Renal cortical epithelial cell (primary cell): ENCODE measurements at places on chromosomes 1 and 21. TPM values are rescaled to one million over a fixed set of nuclear protein-coding genes. Genes with fewer than 3 reads are reported as not detected.

Gene RGS13
- not detected in 2 replicates for total RNA-seq

Gene IL22RA1
- 0.05 TPM in 1 of 2 replicates, not detected in the other for total RNA-seq

Gene SDC3
- 12.3 and 56.7 TPM in 2 replicates for total RNA-seq

Gene TDRD5
- total RNA-seq = 0.10 and 0.87 TPM in 2 replicates

- DNase-seq = no peak
These were observed 24.2 kb upstream of the NPL start for GRCh38 chr1:182765391-182765790.

Gene CYP4X1
- total RNA-seq = 0.10 and 0.17 TPM in 2 replicates
